ENCODE measurements at places on chromosomes 11 and 22.

- DNase-seq: no peak
These were observed 20.1 kb upstream of the SIK2 start for GRCh38 chr11:111582163-111582562.

DNA sequence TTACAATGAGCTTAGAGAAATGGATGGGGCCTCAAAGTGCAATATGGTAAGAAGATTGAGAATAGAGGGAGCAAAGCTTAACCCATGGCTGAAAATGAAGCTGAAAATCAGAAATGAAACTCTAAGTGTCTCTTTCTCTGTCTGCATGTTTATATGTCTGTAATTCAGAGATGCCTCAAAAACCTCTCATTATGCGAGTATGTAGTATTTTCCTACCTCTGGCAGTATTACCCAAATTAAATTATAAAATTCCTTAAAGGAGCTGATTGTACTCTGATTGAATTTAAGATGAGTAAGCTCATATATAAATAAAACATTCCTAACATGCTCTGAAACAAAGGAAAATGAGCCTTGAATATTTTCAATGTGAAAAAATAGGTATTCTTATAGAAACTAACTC, 39.8 kb upstream of the PRSS23 start:
- DNase-seq: no peak

GRCh38 chr22:20578707-20579106, 71.3 kb downstream of the MED15 start:
- DNase-seq: no peak

DNA sequence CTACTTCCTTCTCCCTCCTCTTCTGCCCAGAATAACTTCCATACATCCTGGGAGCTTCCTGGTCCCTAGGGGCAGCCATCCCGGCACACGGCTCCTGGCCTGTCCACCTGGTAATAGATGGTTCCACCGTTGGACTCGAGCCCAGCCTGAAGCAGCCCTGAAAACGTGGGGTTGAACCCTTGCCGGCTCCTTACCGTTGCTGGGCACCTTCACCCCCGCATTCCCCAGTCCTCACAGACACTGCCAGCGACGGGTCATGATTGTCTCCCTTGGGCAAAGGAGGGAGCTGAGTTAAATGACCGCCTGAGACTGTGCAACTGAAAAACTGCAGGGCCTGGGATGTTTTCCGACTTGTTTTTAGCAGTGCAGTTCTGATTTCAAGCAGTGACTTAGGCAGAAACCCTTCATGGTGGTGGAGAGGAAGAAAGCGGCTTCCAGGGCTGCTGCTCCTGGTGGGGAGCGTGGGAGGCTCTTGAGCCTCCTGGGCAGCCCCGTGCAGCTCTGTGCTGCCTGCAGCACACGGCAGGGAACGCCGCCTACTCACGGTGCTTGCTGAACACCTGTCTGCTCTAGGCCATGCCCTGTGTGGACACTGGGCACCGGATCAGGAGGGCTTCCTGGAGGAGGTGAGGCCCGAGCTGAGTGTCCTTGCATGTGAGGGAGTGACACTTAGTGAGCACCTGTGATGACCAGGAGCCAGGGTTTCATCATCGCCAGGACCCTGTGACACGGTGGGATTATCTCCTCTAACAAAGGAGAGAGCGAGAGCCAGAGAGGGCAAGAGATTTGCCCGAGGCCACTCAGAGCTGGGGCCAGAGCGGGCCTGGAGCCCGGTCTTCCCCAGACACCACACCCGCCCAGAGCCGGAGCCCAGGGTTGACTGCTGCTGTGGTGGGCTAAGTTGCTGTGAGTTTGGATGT, 77.4 kb downstream of the FBLN1 start:
- no peak for DNase-seq

DNA sequence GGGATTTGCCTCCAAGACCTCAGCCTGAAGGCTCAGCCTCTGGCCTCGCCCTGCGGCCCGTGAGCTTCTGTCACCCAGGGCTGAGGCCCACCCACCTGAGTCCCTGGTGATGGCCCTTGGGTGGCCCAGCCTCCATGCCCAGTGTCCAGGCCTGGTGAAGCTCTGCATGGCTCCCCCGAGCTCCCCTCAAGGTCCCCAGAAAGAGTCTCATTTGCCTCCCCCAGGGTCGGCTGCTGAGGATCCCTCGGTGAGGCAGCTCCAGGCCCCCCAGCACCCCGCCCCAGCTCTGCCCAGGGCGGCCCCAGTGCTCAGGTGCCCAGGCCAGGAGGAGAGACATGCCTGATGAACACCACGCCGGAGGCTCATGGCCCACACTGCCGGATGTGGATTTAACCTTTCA, 2.1 kb upstream of the TH start:
- DNase-seq: no peak
